ENCODE measurements at places on chromosomes 1 and 21.

- peak; percentile 77 for DNase-seq
These were observed 88.3 kb upstream of the SGIP1 start for GRCh38 chr1:66445492-66446181.

DNA sequence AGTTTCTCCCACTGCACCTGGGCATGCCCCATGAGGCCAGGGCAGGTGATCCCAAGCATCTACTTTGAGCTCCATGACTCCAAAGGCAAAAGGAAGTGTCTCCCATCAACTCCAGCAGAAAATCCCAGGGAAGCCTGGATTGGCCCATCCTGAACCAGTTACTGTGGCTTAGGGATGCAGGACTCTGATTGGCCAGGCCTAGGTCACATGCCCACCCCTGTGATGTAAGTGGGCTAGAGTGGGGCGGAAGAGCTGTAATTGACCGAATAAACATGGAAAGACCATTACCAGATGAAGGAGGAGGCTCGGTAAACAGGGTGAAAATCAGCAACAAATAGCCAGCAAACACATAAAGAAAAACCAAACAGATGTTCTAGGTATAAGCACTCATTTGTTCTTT, 45.2 kb downstream of the MATN1 start:
- no peak for DNase-seq

GRCh38 chr1:162009501-162010174, 14.0 kb downstream of the OLFML2B start:
- DNase-seq, result no peak

GRCh38 chr1:192604979-192605620, 29.5 kb downstream of the RGS1 start:
- DNase-seq, result peak; percentile 75

GRCh38 chr21:20662514-20662913, 335.7 kb upstream of the NCAM2 start:
- DNase-seq, result no peak

- no peak for DNase-seq
These were observed 3.7 kb downstream of the ATP1A1 start for GRCh38 chr1:116376729-116377086.

GRCh38 chr21:16159213-16159970, 429.6 kb downstream of the USP25 start:
- no peak for DNase-seq

- DNase-seq, result no peak
These were observed 5.7 kb upstream of the CPLANE2 start for GRCh38 chr1:16242556-16243214.

GRCh38 chr1:41485605-41486004, 1.1 kb upstream of the EDN2 start:
- DNase-seq, result no peak

GRCh38 chr1:114150016-114150415, 3.7 kb downstream of the SYT6 start:
- DNase-seq, result no peak

GRCh38 chr1:13733711-13734110, 33.7 kb downstream of the PRDM2 start:
- no peak for DNase-seq

GRCh38 chr21:38898422-38899096, 92.8 kb downstream of the ETS2 start:
- DNase-seq, result no peak

- peak; percentile 76 for DNase-seq
These were observed 19.7 kb downstream of the RCC2 start for GRCh38 chr1:17419626-17420328.

DNA sequence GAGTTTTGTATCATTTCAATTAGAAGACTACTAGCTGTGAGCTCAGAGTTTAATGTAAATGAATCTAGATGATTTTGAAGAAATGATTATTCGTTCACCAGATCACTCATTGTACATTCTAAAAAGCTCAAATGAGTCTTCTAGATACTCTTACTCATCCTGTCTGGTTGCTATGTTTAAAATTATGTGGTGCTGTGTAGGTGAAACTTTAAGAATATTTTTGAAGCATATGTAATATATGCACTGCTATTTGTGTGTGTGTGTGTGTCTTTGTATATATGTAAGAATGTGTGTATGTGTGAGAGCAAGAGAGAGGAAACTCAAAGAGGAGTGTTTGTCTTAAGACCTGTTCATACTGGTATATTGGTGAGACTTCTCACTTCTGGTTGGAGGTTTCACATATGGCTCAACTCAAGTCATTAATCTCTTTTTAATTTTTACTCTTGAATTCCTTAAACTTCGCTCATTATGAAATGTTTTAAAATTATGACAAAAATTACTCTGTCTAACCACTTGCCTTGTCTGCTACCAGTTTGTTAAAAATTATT, 8.6 kb upstream of the C1orf105 start:
- DNase-seq, result no peak

DNA sequence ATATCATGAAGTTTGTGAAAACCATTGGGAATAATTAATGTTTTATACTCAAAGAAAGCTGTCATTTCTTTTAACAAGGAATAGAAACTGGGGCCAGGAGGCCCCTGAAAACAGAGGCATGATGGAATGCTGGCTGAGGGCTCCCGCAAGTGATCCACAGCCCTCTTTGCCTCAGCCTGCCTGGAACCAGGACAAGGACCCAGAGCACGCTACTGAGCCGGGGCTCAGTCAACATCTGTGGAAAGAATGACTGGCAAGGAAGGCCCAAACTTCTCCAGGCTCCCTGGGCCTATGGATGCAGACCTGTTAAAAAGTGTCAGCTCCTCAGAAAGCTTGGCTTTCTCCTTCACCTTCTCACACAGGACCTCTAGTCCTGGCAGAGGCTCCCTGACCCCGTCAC, 32.6 kb downstream of the COLGALT2 start:
- no peak for DNase-seq

DNA sequence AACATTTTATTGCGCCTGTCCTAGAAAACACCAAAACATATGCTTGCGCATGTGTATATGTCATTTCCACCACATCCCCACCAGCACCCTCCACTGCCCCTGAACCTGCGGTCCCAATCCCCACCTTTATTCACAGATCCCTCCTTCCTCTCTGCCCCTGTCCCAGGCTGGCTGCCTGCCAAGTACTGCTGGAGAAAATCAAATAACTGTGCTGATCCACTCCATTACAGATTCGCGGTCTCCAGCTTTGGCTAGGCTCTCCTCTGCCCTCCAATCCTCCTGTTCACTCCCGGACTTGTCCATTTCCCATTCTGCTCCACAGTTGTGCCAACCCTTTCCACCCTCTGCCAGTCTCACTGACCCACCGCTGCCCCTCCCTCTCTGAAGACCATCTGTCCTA, 59.3 kb upstream of the GJB5 start:
- no peak for DNase-seq

GRCh38 chr1:17776426-17776825, 21.3 kb downstream of the ACTL8 start:
- no peak for DNase-seq

GRCh38 chr1:12296623-12297022, 66.8 kb downstream of the VPS13D start:
- no peak for DNase-seq

DNA sequence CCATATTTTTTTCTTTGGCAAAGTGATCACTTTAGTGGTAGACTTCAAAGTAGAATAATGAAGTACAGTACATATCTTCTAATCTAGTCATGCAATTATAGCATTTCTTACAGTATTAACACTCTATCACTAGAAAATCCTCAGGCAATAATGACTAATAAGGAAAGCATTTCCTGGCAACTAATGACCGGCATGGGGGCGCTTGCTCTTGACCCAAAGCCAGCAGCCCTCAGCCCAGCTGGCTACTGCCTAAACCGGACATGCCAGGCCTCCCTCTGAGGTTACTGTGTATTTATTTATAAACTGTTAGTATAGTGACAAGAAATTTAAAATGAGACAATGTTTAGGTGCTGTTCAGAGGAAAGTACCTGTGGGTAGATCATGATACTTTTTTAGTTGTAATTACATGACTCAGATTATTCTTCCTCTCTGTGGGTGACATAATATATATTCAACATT, 633.8 kb downstream of the PTPRC start:
- DNase-seq, result no peak

DNA sequence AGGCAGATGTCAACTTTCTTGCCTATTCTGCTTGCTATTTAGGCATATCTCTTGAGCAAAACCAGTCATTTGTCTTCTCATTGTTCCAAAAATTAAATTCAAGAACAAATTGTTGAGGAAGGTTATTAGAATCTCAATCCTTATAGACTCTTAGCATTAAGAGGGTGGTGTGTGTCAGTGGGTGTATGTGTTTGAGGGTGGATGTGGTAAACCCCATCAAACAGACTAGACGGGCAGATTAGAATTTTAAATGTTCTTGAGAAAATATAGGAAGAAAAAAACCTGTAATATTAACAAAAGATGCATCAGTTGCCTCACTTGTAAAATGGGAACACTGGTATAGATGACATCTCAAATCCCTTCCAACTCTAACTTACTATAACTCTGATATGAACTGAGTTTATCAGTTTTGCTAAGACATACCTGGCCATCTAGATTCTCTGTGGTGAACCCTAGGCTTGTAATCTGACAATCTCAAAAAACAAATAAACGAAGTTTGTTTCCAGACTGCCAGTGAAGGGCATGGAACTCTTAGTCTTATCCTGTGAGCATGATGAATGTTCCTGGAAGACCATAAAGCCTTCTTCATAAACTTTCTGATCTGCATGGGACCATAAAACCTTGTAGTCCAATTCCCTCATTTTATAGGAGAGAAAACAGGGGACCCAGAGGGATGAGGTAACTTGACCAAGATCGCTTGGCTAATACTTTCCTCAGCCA, 176.3 kb upstream of the SGIP1 start:
- no peak for DNase-seq

- no peak for DNase-seq
These were observed 47.7 kb upstream of the USP24 start for GRCh38 chr1:55262822-55263221.

- DNase-seq, result no peak
These were observed 1269.6 kb upstream of the ADGRL2 start for GRCh38 chr1:80531182-80531581.

DNA sequence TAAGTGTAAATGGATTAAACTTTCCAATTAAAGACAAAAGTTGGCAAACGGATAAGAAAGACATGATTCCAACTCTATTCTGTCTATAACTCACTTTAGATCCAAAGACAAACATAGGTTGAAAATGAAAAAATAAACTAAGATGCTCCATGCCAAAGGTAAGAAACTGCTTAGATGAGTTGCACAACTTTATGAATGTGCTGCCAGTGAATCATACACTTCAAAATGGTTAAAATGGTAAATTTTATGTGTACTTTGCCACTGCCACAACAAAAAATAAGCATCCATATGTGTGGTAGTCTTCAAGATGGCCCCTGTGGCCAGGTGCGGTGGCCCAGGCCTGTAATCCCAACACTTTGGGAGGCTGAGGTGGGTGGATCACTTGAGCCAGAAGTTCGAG, 45.0 kb downstream of the NSL1 start:
- DNase-seq, result no peak

DNA sequence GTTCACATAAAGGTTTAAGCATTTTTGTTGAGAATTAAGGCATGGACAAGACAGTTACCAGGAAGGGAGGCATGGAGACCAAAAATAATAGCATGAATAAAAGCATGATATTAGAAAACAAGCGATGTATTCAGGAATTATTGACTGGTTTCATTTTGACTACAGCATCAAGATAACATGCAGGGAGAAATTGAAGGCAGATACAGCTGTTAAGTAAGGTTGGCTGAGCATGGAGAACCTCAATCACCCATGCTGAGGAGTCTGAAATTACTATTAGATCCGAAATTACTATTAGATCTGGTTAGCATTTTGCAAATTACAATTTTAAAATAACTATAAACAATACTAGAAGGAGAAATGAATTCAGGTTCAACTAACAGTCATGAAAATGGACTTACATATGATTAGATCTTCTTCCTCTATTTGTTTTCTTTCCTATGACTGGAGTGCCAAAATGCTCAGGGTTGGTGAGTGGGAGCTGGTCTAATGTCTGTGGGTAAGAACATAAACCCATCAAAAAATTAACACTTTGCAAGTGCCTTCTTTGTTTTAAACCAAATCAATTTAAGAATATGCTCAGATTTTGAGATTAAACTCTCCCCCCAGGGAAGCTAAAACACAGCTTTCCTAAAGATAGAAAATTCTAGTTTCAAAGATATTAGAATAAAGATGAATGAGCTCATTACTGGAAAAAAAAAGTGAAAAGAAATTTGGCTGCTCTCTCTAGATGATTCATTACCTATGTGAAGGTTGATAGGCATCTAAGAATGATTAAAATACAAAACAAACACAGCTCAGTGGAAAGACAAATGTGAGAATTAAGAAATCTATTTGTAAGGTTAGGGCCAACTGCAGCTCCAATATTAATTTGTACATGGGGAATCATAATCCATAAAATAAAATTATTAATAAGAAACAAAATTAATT, 81.7 kb downstream of the ARID4B start:
- DNase-seq, result no peak

GRCh38 chr1:222081859-222082258, 340.0 kb upstream of the DUSP10 start:
- DNase-seq, result no peak

GRCh38 chr21:34367320-34367935, 3.6 kb downstream of the KCNE2 start:
- DNase-seq, result peak; percentile 58

DNA sequence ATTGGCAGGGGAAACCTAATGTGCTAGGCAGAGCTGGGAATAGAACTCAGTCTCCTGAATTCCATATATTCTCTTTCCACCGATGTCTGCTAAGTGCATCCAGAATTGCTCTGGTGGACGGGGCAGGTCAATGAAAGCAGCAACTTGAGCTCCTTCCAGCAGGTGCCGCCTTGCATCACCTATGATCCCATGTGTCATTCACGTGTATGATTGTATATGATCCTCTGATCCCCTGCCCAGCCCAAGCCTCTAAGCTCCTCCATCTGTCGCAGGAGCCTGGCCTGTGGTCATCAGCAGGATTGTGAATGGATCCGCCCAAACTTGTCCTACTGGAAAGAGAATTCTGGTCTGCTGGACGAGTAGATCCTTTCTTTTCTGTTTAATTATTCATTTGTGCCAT, 13.1 kb downstream of the ACTA1 start:
- no peak for DNase-seq

GRCh38 chr1:2592672-2593071, 6.1 kb downstream of the PRXL2B start:
- DNase-seq, result peak; percentile 29

DNA sequence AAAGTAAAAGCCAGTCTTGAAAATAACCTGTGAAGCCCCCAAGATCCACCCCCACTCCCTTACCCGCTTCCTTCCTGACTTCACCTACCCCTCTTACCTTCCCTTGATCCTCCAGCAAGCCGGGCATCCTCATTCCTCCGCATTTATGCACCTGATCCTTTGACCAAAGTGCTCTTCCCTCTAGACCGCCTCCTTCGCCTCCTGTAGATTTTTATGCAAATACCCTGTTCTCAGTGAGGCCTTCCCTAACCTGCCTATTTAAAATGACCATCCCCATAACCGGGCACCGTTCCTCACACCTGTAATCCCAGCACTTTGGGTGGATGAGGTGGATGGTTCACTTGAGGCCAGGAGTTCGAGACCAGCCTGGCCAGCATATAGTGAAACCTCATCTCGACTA, 1.1 kb upstream of the NENF start:
- DNase-seq, result no peak

GRCh38 chr1:229869687-229870086, 197.4 kb upstream of the GALNT2 start:
- DNase-seq, result no peak
